Left kidney (tissue), 8 donors: ENCODE measurements at places on chromosomes 12 and 14.

GRCh38 chr12:29131539-29131938, 17.5 kb upstream of the FAR2 start:
- no peak for DNase-seq

GRCh38 chr12:3658327-3659163, 94.4 kb downstream of the CRACR2A start:
- peak; percentile 36 for DNase-seq

DNA sequence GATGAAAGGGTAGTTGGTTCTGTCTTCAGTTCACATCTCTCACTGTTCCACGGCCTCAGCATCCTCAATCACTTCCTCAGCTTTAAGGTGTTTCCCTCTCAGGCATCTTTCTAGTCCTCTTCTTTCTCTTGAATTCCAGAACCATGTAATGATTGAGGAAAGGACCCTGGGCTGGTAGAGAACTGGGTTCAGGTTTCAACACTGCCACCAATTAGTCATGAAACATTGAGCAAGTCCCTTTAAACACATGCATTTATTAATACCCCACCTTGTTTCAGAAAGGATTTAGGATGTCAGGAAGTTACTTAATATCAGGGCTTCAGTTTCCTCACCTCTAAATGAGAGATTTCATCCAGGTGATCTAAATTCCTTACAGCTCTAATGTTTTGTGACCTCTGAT, 7.2 kb downstream of the DMAC2L start:
- no peak for DNase-seq

GRCh38 chr14:23137192-23137812, 18.2 kb upstream of the CEBPE start:
- no peak for DNase-seq

DNA sequence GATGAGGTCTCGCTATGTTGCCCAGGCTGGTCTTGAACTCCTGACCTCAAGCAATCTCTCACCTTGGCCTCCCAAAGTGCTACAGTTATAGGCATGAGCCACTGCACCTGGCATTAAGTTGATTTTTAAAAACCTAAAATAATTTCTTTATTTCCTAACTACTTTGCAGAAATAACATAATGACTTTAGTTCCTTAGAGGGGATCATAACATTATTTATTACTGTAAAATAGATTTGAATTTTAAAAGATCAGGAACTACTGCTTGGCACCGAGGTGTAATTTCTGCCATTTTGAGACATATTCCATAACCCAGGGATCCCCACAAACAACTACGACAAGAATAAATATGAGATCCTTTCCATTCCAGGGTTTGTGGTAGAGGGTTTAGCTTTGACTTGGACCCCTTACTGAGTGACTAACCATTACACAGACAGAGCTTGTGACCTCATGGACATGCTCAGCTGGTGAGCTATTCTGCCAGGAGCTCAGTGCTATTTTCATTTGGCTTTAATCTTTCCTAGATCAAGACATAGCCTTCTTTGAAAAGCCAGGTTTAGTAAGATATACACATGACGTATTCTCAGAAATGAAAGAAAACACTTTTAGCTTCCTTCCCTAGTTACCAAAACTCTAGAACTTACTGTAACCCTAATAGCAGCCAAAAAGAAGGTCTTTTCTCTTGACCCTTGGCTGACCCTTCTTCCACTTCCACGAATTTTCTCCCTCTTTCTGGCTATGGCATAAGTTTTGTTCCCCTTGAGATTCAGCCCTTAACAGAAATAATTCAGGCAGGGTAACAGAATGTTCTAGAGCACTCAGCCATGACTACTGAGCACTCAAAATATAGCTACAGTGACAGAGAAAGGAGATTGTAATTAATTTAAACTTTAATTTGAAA, 75.1 kb upstream of the NUDT4 start:
- DNase-seq: no peak

DNA sequence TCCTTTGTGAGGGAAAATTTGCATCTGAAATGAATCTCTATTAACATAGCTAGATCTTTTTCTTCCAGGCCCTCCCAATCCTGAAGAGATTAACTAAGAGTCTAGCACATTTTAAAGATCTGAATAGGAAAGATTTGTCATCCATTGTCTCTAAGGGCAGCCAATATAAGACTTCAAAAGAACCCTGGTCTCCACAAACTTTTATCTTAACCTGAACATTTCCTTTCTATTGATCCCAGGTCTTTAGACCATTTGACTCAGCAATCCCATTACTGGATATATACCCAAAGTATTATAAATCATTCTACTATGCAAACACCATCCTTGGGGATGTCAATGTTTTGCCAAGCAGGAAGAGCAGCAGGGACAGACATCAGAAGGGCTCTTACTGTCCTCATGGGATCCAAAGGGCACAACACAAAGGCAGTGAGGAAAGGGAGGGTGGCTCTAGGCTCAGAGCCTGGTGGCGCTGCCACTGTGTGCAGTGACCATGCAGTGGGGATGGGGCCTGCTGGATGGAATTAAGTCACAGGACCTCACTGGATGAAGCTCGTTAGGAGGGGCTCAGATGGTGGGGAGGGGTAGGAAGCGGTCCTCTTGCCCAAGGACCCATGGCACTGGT, 12.7 kb upstream of the BDKRB2 start:
- no peak for DNase-seq

GRCh38 chr14:99339551-99339950, 67.6 kb upstream of the BCL11B start:
- DNase-seq: no peak

DNA sequence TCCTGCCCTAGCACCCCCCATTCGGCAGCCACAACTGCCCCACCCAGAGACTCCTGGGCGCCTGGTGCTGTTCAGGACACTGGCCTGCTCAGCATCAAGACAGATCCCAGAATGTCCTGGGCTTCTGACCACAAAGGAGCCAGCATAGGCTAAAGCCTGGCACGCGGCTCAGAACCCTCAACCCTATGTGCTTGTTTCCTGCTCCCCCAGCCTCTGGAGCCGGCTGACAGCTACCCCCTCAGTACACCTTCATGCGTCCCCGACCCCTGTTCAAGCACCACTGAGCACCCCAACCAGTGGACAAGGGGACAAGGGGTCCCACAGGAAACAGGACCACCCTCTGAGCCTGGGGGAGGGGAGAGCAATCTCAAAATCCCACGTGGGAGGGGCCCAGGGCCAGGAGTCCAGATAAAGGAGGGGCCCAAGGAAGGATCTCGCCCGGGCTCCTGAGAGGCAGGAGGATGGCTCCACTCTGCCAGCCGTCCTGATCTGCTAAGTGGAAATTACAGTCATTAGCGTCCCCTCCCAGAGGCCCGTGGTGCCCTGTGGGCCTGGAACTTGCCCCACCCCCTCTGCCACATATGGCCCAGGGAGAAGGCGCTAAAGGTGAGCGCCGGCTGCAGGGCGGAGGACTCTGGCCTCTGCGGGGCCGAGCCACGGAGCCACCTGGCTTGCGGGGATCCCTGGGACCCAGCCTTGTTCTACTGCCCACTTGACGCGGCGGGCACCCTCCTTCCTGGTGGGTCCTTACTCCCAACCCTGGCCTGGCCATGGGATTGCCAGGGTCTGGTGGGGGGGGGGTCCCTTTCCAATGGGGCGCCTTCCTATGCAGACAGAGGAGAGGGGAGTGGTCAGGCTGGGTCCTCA, 27.2 kb upstream of the GPR132 start:
- peak; percentile 17 for DNase-seq

DNA sequence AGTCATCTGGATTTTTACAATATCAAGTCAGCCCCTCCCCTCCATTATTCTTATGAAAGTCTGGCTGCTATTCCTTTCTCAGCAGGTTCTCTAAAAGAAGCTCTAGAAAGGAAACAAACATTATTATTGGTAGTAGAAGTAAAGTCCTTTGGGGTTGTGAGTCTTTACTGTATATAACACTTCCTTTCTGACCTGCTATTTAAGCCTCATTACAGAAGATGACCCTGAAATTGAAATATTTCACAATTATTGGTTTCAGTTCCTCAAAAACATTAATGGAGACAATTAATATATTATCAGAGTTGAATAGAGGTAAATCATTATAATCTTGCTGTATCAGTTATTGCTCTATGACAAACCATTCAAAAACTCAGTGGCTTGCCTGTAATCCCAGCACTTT, 19.3 kb downstream of the PLEKHA5 start:
- DNase-seq: no peak

- no peak for DNase-seq
Observed at GRCh38 chr12:46436747-46437146, 64.2 kb upstream of the SLC38A2 start.

DNA sequence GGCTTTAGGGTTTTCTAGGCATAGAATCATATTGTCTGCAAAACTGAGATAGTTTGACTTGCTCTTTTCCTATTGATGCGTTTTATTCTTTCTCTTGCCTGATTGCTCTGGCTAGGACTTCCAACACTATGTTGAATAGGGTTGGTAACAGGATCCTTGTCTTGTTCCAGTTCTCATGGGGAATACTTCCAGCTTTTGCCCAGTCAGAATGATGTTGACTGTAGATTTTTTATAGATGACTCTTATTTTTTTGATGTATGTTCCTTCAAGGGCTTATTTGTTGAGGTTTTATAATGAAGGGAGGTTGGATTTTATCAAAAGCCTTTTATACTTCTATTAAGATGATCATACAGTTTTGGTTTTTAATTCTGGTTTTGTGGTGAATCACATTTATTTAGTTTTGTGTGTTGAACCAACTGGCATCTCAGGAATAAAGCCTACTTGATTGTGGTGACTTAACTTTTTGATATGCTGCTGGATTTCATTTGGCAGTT, 478.2 kb downstream of the TMEM117 start:
- DNase-seq: no peak

- no peak for DNase-seq
Observed at GRCh38 chr12:6826734-6827436, 1.3 kb upstream of the P3H3 start.

GRCh38 chr12:109631751-109632150, 58.2 kb downstream of the MVK start:
- no peak for DNase-seq

- DNase-seq: no peak
Observed at GRCh38 chr12:366820-367219, 22.3 kb downstream of the KDM5A start.

- DNase-seq: no peak
Observed at GRCh38 chr14:50397390-50398188, 908 bp upstream of the CDKL1 start.

DNA sequence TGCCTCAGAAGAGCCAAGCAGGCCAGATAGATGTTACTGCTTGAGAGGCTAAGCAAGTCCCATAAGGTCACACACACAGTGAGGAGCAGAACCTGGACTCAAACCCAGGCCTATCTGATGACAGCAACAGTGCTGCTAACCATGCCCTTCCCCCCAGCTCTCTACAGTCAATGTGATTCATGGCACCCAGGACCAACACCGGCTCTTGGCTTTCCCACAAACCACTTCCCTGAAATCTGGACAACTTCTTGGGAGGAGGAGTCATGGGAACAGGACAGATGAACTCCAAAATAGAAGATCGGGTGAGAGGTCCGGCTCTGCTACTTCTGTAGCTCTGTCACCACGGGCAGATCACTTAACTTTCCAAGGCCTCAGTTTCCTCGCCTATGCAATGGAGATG, 716 bp upstream of the PTGDR start:
- no peak for DNase-seq

DNA sequence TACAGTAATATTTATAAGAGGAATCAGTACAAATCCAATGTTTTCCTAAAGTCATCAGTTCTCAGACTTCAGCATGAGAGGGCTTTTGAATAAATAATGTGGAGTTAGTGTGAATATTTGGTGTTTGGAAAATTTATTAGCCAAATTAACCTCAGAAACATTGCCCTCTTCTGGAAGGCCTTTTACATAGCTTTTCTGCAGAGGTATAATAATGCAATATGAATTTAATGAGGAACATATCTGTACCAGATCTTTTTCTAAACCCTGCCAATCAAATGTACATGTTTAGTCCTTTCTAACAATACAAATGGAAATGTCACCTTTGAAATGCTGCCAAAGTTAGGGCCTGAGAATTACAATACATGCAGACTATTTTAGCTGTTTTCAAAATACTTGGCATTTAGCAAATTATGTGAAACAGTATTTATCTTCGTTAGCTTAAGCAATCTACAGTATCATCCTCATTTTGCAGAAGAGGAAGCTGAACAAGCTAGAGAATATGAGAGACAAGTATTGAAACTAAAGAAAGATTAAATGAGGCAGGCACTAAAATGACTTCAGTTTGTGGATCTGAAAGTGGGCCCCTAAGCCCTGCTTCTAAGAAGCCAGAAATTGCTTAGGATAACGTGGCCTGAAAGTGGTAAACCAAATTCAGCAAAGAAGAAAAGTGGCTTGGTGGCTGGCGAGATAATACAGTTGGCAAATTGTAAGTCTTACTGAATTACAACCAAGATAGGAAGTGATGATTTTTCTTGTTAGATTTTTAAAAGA, 60.4 kb upstream of the MANSC4 start:
- no peak for DNase-seq

DNA sequence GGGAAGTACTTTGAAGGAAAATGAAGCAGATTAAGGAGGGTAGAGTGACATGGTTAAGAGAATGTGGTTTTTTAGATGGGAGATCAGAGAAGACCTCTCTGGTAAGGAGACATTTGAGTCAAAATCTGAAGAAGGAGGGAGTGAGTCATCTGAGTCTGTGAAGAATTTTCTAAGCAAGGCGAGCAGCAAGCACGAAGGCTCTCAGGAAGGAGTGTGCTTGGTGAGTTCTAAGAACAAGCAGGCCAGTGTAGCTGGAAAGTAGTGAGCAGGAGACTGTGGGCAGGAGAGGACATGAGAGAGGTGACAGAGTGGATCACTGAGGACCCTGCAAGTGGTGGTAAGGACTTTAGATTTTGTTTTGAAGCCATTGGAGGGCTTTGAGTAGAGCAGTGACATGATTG, 76.3 kb upstream of the FUT8 start:
- DNase-seq: no peak

DNA sequence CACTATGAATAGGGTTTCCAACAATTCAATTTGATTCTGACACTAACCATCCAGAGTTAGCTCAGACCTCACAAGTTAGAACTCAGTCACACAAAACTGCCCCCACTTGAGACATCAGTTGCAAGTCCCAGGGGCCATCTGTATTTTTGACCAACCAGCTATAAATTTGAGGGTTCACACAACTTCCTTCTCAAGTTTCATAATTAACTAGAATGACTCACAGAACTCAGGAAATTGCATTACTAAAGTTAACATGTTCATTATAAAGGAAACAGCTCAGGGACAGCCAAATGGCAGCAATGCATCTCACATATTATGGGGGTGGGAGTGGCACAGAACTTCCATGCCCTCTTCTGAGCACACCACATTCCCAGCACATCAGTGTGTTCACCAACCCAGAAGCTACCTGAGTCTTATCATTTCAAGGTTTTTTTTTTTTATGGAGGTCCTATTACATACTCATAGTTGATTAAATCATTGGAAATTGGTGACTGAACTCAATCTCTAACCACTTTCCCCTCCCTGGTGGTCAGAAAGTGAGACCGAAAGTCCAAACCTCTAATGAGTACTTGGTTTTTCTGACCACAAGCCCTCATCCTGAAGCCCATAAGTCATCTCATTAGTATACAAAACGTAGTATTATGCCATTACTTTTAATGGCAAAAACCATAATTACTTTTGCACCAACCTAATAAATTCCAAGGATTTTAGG, 1721.5 kb upstream of the SEL1L start:
- no peak for DNase-seq
